ENCODE measurements at places on chromosomes 7 and 10.

DNA sequence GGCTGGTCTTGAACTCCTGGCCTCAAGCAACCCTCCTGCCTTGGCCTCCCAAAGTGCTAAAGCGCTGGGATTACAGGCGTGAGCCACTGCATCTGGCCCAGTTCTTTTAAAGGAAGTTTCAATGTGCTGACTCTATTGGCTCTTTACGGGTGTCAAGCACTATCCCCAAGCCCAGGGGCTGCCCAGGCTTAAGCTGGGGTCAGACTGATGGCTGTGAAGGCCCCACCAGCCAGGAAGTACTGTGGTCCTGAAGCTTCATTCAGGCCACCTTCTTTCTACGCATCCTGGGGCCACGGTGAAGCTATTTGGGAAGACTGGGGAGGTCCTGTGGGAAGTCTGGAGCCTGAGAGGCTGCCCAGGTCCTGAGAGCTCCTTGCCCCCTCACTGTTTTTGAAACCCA lies 8.0 kb downstream of the GPR15LG start:
- DNase-seq = no peak

DNA sequence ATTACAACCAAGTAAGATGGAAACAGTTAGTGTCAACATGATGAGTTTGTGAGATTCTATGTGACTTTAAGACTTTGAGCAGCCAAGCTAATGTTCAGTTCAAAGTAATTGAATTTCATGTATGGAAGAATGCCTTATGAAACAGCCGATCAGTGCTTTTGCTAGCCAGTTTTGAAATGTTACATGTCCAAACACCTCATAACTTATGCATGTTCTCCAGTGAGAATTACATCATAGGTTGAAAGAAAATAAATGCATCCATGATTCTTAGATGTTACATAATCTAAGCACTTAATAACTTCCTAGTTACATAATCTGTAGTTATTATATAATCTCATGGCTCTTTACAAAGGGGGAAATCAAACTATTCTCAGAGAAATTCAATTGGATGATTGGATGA lies 211.3 kb downstream of the BICC1 start:
- DNase-seq = no peak

GRCh38 chr10:93462881-93463280 lies 19.3 kb downstream of the MYOF start:
- no peak for DNase-seq

DNA sequence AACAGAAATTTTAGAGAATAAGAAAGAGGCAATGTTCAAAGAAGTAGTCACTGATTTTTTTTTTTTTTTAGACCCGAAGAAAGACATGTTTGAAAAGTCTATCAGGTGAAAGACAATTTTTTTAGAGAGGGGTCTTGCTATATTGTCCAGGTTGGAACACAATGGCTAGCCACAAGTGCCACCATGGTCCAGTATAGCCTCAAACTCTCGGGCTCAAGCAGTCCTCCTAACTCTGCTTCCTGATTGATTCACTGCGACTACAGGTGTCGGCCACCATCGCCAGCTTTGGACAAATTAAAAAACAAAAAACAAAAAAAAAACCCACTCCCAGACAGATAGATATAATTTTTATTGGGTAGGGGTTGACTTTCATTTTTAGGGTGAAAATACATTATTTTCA lies 22.3 kb downstream of the FAM149B1 start:
- DNase-seq = no peak

- no peak for DNase-seq
These were observed 388.9 kb downstream of the TNS3 start for GRCh38 chr7:47192978-47193377.

- DNase-seq = no peak
These were observed 57.5 kb downstream of the HTR7 start for GRCh38 chr10:90800232-90800796.

DNA sequence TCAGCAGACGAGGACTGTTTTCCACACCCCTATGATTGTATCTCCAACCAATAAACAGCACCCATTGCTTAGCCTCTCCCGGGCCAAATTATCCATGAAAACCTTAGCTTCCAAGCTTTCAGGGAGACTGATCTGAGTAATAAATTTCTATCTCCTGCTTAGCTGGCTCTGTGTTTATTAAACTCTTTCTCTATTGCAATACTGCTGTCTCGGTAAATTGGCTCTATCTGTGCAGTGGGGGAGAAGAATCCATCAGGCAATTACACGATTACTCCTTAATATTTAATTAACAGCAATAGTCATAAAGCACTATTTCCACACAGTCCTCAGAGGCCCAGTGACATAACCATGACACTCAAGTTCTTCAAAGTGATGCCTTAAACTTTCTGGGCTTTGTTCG lies 1122.8 kb downstream of the TYW1 start:
- no peak for DNase-seq

DNA sequence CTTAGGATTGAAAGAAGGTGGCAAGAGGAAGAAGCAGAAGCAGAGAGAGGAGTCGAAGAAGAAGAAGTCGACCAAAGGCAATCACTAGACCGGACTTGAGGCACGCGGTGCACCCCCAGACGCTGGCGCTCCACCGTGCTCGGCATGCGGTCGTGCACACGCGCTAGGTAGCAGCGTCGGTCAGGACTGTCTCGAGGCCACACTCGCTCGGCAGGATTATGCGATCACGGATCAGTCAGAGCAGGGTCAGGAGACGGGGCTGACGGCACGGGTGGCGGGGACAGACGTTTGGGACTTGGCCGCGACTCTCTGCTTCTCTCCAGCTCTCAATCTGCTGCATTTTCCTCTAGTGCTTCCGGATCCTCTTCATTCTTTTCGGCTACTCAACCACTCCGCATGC lies 79.2 kb downstream of the DNAJB6 start:
- no peak for DNase-seq

DNA sequence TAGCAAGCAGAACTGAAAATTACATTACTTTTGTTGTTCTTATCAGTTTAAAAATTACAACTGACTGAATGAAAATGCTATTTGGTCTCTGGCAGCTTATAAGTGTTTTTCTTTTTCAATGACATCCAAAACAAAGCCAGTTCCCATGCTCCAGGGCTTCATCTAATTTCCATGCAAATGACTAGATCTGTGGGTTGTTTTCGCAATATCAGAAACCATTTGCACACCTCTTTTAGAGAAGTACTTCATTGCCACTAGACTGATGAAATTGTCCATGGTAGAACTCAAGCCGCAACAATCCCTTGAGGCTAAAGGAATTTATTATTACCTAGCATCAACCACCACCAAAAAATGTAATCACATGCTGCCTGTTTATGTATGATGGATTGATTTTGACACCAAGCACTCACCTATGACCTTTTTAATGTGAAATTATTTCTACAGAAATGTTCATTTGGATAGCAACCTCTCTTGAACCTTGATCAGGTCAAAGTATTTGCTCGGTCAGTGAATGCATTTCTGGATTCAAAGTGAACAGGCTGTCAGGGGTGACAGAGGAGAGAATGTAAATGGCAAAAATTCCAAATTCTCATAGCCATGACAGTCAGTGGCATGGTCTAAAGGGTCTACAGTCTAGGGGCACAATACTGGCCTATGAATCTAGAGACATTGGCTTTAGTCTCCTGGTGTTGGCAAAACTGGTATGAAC lies 769.3 kb downstream of the SORCS1 start:
- no peak for DNase-seq
